Cortex of kidney (tissue), 1 donor: ENCODE measurements at places on chromosomes 5 and 9.

DNA sequence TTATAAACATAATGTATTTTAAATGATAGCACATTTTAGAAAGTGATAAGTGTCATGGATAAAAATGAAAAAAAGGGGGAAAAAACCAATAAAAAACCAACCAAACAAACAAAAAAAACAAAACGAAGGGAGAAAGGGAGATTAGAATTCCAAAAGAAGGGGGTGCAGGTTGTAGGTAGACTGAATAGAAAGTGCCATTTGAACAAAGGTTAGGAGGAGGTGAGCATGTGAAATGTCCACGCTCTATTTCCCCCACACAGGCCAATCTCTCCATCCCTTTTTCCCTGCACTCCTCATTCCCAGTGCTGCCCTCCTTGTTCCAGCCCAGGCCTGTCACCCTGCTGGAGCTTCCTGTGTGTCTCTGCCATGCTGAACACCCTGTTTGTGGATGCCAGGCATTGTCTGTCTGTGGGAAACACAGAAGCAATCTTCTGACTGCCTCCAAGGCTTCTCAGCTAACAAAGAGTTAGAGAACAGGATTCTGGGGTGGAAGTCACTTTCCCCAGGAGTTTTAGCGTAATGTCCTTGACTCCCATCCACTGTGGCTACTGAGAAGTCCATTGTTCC, 138.8 kb downstream of the ADAMTS16 start:
- DNase-seq = no peak

- DNase-seq = no peak
Measured at GRCh38 chr5:52469420-52469819, 318.3 kb upstream of the ITGA1 start.

DNA sequence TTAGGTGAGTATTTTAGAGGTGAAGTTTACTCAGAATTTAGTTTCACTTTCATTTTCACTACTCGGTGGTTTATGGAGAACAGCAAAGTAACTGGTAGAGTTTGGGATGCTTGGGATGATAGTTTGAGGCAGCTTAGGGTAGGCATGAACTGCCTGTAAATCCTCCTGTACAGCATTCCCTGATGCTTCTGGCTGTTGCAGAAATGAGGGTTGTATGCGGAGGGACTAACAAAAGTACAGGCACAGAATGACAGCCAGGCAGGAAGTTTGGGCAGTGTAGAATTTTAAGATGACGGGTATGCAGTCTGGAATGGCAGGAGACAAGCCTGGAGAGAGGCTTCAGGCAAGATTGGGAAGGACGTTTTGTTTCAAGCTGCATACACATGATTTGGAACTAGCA, 48.0 kb upstream of the FAM120AOS start:
- no peak for DNase-seq

GRCh38 chr5:77995793-77996409, 219.8 kb upstream of the TBCA start:
- no peak for DNase-seq

DNA sequence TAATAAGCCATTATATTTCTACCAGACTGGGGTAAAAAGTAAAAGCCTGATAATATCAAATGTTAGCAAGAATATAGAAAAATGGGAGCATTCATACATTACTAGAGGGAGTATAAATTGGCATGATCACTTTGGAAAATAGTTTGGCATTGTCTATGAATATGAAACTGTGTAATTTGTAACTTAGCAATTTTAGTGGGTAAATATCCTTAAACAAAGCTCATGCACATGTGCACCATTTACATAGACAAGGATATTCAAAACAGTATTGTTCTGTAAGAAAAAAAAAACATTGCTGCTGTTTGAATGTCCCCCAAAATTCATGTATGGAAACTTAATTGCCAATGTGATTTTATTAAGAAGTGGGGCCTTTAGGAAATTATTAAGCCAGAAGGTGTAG, 166.4 kb upstream of the SLC27A6 start:
- no peak for DNase-seq

DNA sequence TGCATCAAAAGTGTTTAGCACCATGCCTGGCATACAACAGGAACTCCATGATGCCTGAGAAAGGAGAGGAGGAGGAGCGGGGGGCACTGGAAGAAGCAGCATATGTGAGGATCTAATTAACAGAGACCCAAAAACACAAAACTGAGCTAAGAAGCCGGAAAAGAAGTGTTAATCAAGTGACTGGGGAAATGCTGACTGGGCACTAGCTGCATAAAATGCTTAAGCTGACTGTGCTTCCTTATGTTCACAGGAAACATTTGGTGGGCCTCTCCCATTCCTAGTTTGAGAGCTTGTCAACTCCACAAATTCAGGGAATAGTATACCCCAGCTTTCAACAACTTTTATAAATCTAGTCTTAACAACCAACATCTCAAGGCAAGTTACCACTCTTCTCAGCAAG, 26.6 kb downstream of the DEPDC1B start:
- no peak for DNase-seq

DNA sequence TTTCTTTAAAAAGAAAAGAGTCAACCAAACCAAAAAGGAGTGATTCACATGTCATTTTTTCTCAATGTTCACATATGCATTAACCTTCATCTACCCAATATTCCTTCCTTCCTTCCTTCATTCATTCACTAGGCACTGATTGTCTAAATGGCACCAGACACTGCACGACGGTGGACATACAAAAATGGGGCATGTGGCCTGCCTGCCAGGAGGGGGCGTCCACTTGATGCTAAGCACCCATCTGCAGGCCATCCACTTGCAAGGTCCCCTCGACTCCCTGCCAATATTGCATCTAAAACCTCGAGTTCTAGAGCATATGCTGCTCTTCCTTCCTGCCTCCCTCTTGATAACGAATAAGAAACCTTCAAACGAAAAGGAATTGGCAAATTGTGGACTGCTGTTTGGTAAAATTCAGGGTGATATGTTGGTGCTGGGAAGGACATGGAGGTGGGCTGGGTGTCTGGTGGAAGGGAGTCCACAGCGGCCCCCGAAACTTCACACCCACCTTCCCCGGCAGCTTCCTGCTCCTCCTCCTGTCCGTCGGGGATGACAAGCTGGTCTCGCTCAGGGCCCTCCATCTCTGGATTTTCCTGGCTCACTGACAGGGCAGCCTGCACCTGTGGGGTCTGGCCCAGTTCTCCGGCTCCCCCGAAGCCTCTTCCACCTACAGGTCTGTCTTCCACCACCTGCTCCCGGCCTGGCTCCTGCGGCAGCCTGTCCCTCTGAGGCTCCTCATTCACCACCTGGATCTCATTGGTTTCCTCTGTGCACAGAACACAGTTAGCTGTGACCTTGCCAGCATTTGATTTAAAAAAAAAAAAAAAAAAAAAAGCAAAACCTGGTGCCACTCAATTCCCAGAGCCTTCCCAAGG, 64.3 kb downstream of the GOLM1 start:
- DNase-seq = no peak

DNA sequence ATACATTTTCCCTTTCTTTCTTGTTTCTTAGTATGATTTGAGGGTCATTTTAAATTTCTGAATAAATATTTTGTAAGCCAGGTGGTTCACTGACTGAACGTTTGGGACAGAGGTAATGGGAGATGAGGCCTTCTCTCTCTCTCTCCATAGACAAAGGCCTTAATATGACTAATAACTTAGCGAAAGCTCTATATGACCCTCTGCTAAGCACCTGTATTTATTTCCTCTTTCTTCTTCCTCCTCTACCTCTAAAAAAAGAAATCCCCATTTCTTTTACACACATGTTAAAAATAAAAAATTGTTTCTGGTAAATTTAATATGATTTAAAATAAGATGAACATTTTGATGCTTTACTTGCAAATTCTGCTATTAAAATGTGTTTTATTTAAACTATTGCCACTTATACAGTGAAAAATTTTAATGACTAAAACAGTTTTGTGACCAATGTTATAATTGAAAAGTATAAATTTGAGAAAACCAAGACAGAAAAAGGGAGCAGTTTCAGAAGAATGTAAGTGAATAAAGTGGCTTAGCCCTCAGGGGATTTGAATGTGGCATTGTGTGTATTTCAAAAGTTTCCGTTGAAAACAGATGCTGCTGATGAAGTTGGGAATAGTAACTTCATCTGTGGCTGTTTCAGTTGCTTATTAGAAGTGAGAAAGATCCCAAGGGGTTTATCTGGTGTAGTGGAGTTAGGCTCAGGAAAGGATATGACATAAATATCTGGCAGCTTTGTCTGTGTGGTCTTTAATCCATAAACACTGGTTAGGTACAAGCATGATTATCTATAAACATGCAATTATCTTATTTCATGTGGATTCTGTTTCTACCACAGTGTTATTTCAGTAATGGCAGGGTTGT, 128.6 kb upstream of the GRHPR start:
- no peak for DNase-seq
